IMR-90 (cell line): ENCODE measurements at places on chromosomes 4 and X. TPM values are rescaled to one million over a fixed set of nuclear protein-coding genes. Genes with fewer than 3 reads are reported as not detected.
A peak's percentile ranks its signal among the peaks of the same experiment; 100 is the strongest.

Gene JAKMIP1
- not detected in 2 replicates for total RNA-seq

Gene MAGEB1
- total RNA-seq, result not detected in 2 replicates

Gene PI4K2B
- 6.5 and 25.3 TPM in 2 replicates for total RNA-seq

- no peak overlapping the region for H3K4me3 ChIP-seq
- peak overlapping the region; percentile 46; the same call in 1 of the 2 replicates for H3K27ac ChIP-seq
- H3K27me3 ChIP-seq, result 0 out of 2 replicates have a peak, but pooled peaks cover 2% of the 10 kb centered on the region
- peaks cover 22% of the 10 kb centered on the region for H3K36me3 ChIP-seq
- peaks cover 6% of the 10 kb centered on the region; the same call in 1 of the 2 replicates for H3K4me1 ChIP-seq
Measured at GRCh38 chrX:129495900-129496299, 27.4 kb downstream of the SMARCA1 start.

DNA sequence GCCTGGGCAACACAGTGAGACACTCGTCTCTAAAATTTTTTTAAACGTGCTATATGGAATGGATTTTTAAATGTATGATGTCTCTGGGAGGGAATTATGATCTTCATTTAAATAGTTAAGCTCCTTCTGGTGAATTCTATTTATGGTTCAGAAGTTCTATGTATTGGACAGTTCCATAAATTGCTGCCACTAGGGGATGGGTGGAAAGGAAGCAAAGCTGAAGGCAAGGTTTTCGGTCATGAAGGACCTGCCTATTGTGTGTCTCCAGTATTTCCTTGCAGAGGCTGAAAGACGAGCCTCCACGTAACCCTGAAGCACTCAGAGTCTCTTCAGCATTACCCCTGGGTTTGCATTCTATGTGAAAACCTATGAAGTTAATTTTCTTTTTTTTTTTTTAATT, 451.5 kb upstream of the FAT1 start:
- no peaks in the 10 kb centered on the region for H3K36me3 ChIP-seq
- peak; percentile 4 for DNase-seq
- H3K27me3 ChIP-seq, result no peaks in the 10 kb centered on the region
- no peak overlapping the region for H3K27ac ChIP-seq
- no peak overlapping the region for H3K4me3 ChIP-seq

- H3K27me3 ChIP-seq, result no peaks in the 10 kb centered on the region; the same call in 1 of the 2 replicates
- peak; percentile 37 for DNase-seq
- H3K27ac ChIP-seq, result no peak overlapping the region
- no peaks in the 10 kb centered on the region for H3K36me3 ChIP-seq
Measured at GRCh38 chrX:113512700-113513395, 672.2 kb upstream of the AMOT start.

- no peak overlapping the region for H3K27ac ChIP-seq
- no peak overlapping the region for H3K4me3 ChIP-seq
- H3K4me1 ChIP-seq, result no peaks in the 10 kb centered on the region
Measured at GRCh38 chr4:117941611-117942010, 92.7 kb upstream of the NDST3 start.

GRCh38 chrX:7545564-7545963, 297.4 kb upstream of the VCX start:
- H3K4me3 ChIP-seq, result no peak overlapping the region
- H3K4me1 ChIP-seq, result no peaks in the 10 kb centered on the region
- no peaks in the 10 kb centered on the region for H3K36me3 ChIP-seq
- DNase-seq, result no peak

DNA sequence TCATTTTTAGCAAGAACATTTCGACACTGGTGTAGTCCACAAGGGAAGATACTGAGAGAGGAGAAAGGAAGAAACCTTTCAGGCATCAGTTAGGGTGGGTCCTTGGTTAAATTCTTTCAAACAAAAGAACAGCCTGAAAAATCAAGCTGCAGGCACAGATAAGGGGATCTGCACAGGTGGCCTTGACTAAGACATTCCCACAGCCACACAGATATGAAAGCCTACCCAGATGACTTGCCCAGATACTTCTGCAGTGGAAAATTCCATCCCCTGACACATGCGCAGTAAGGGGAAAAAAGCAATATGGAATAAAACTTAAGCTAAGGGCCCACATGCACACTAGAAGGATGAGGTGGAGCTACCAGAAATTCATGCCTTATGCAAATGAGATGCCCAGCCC, 8.9 kb upstream of the TMEM165 start:
- no peak overlapping the region for H3K4me3 ChIP-seq
- no peak overlapping the region for H3K27ac ChIP-seq
- H3K27me3 ChIP-seq, result no peaks in the 10 kb centered on the region
- DNase-seq, result no peak
- no peaks in the 10 kb centered on the region for H3K36me3 ChIP-seq

GRCh38 chr4:76055016-76055415, 19.1 kb upstream of the CXCL11 start:
- no peaks in the 10 kb centered on the region for H3K4me1 ChIP-seq
- H3K36me3 ChIP-seq, result no peaks in the 10 kb centered on the region
- DNase-seq, result no peak
- no peak overlapping the region for H3K27ac ChIP-seq
- no peak overlapping the region for H3K4me3 ChIP-seq
